Stimulated activated CD4-positive, alpha-beta T cell treated with anti-CD3 and anti-CD28 coated beads, Interleukin-1b, Interleukin-23, amount 100 ng/mL, for 48 hours (primary cell): ENCODE measurements at places on chromosomes 13 and 19.
A peak's percentile ranks its signal among the peaks of the same experiment; 100 is the strongest.

DNA sequence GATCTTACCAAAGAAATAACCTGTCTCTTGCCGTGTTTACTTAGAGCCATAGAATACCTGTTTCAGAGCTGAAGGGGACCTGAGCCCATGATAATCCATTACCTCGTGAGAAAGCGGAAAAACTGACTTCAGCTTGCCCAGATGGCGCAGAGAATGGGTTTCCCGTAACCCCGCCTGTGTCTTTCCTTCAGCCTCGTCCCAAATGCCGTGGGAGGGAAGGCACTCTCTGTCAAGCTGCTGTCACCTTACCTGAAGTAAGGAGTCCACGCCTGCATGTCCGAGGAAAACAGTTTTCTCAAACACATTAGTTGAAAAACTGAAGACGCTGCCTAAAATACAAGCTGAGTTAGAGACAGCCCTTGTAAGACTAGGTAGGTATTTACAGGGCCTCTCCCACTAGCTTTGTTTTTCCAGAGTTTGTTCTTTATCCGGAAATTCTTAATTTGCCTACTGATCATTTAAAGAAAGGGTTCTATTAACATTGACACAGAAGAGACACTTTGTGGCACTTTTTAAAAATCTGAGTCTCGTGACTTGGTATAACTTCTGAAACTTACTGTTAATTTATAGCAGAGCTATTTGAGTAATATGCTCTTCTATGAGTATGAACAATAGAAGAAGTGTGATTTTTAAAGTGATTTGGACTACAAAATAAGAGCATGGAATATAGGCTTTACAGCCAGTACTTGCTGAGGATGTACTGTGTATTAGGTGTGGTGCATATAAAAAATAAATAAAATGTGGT, 1.3 kb upstream of the INTS6 start:
- DNase-seq = peak; percentile 35

GRCh38 chr13:24207841-24208667, 47.5 kb downstream of the SPATA13 start:
- DNase-seq = no peak

GRCh38 chr13:52921194-52921593, 72.8 kb upstream of the PCDH8 start:
- no peak for DNase-seq

DNA sequence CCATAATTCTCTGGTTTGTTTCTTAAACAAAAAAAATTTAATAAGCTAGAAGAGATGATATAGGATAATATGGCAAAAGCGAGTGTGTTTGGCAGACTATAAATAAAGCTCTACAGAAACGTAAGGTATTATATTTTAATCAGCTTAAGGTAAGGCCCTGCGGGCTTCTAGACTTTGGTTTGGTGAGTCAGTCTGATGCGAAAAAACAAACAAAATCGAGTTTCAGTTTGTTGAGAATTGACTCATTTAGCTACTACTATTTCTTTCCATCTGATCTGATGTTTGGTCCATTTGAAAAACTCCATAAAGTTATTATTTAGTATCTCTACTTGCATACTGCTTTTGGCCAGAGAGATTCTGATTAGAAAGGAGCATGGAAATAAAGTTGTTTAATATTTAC, 138.0 kb downstream of the MIPEP start:
- DNase-seq = no peak

DNA sequence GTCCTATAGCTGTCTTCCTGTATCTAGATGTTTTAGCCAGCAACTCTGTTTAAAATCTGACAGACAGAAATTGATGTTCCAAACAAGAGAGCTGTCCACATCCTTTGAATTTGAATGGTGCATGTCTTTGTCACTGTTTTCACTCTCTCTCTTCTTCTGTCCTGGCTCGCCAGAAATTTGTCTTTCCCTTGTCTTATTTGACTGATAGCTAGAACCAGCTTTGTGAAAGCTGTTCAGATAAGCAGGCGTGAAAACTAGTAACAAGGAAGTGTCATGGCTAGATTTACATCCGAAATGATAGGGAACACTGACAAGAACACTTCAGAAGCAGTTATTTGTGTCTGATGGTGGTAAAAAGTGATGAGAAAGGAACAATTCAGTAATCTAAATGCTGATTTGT, 354.9 kb upstream of the SLITRK1 start:
- no peak for DNase-seq

GRCh38 chr19:51364200-51365106, 1.7 kb downstream of the ETFB start:
- DNase-seq = no peak

DNA sequence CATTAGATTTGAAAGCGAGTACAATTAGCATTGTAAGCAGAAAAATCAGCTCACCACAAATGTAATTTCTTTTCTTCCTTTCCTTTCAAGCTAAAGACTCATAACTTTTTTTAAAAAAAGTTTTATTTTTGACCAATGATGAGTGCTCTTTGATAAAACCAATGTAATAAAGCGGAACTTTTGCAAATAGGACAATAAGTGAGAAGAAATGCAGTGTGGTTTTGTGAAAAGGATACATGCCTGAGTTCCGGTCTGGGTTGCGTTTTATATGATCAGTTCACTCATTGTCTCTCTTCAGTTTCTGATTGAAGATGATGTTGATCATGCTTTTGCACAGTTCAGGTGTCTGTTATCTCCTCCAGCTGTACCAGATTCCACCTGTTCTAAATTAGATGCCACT, 274.4 kb downstream of the KLF12 start:
- no peak for DNase-seq

DNA sequence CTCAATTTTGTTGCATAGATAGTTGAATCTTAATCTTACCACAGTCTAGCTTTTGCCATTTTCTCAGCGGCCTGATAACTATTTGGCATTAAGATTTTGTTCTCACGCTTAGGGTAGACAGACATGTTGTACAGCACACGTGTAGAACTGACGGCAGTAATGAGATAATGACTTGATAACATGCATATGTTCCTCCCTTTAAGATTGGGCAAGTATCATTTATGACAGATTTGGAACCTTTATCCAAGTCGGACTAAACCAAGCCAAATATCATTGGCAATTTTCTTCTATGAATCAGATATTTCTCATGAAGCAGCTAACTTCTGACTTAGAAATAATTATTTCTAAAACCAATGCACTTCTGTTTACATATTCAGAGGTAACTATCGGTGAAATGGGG, 205.5 kb downstream of the NDFIP2 start:
- no peak for DNase-seq

DNA sequence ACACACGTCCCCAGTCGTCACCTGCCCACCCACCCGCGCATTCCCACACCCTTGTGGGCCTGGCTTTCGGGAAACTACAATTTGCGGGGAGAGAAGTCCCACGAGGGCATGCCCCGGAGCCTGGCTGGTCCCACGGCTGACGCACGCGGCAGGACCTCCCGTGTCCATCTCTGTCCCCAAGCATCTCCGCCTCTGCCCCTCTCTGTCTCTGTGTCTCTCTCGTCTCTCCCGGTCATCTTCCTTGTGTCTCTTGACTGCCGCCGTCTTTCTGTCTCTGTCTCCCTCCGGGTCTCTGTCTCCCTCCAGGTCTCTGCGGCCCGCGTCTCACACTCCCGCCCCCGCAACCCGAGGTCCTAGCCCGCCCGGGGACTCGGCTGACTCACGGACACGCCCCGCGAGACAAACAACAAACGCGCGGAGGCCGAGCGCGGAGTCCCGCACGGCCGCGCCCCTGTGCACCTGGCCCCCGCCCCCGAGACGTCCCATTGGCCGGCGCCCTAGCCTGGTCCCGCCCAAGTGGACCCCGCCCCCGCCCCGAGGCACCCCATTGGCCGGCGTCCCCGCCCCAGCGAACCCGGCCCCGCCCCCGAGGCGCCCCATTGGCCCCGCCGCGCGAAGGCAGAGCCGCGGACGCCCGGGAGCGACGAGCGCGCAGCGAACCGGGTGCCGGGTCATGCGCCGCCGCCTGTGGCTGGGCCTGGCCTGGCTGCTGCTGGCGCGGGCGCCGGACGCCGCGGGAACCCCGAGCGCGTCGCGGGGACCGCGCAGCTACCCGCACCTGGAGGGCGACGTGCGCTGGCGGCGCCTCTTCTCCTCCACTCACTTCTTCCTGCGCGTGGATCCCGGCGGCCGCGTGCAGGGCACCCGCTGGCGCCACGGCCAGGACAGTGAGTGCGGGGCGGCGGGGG, at the start of gene FGF22:
TSS of gene FGF22 (plus strand) at position 627 of the 908 bp plus-strand sequence. CDS start at position 674, 47 bp downstream.
- DNase-seq = peak; percentile 94
